Neural crest cell (in vitro differentiated cells): ENCODE measurements at places on chromosomes 16 and 17. TPM values are rescaled to one million over a fixed set of nuclear protein-coding genes. Genes with fewer than 3 reads are reported as not detected.
A peak's percentile ranks its signal among the peaks of the same experiment; 100 is the strongest.

DNA sequence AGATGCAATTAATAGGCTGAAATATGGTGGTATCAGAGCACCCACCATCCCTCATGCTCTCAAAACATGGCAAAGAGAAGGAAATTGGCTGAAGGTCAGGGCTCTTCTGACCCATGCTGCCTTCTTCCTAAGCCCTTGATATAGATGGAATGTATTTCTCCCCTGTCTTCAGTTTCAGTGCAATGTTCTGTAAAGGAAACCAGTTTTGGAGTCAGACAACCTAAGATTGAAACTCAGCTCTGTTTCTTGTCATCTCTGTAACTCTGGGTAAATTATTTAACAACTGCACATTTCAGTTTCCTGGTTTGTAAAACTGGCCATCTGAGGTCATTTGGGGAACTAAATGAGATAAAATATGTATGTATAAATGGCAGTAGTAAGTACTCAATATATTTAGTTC, 243.9 kb downstream of the CA10 start:
- H3K4me1 ChIP-seq, result no peaks in the 10 kb centered on the region
- no peaks in the 10 kb centered on the region for H3K36me3 ChIP-seq
- no peak overlapping the region for H3K4me3 ChIP-seq
- H3K27ac ChIP-seq, result no peak overlapping the region
- no peak for DNase-seq

GRCh38 chr16:83397601-83398291, 410.0 kb upstream of the HSBP1 start:
- DNase-seq, result no peak
- no peak overlapping the region for H3K4me3 ChIP-seq
- no peaks in the 10 kb centered on the region for H3K4me1 ChIP-seq
- no peaks in the 10 kb centered on the region for H3K36me3 ChIP-seq
- no peak overlapping the region for H3K27ac ChIP-seq

- H3K36me3 ChIP-seq, result peaks cover 2% of the 10 kb centered on the region
- H3K4me1 ChIP-seq, result no peaks in the 10 kb centered on the region
- H3K4me3 ChIP-seq, result no peak overlapping the region
- DNase-seq, result no peak
- no peaks in the 10 kb centered on the region for H3K27me3 ChIP-seq
Measured at GRCh38 chr16:78150233-78150632, 50.8 kb downstream of the WWOX start.

GRCh38 chr17:35038453-35038852, 25.1 kb downstream of the RFFL start:
- no peaks in the 10 kb centered on the region for H3K27me3 ChIP-seq
- H3K4me1 ChIP-seq, result no peaks in the 10 kb centered on the region
- H3K4me3 ChIP-seq, result no peak overlapping the region
- H3K36me3 ChIP-seq, result no peaks in the 10 kb centered on the region

- no peak overlapping the region for H3K27ac ChIP-seq
- H3K4me1 ChIP-seq, result no peaks in the 10 kb centered on the region
- H3K27me3 ChIP-seq, result peaks cover 2% of the 10 kb centered on the region
- no peaks in the 10 kb centered on the region for H3K36me3 ChIP-seq
- no peak overlapping the region for H3K4me3 ChIP-seq
Measured at GRCh38 chr16:81846105-81846504, 67.0 kb downstream of the PLCG2 start.

GRCh38 chr17:74623693-74624093, at the start of gene CD300E:
Gene CD300E (minus strand): TSS chr17:74623738. CDS start chr17:74623621, 117 bp downstream.
- H3K36me3 ChIP-seq, result no peaks in the 10 kb centered on the region
- H3K27me3 ChIP-seq, result peaks cover 87% of the 10 kb centered on the region
- H3K4me1 ChIP-seq, result no peaks in the 10 kb centered on the region

- H3K27me3 ChIP-seq, result peaks cover 15% of the 10 kb centered on the region
- peaks cover 16% of the 10 kb centered on the region for H3K4me1 ChIP-seq
- peak overlapping the region; percentile 57 for H3K4me3 ChIP-seq
- no peak for DNase-seq
Measured at GRCh38 chr16:67525176-67525860, 3.3 kb upstream of the RIPOR1 start.

DNA sequence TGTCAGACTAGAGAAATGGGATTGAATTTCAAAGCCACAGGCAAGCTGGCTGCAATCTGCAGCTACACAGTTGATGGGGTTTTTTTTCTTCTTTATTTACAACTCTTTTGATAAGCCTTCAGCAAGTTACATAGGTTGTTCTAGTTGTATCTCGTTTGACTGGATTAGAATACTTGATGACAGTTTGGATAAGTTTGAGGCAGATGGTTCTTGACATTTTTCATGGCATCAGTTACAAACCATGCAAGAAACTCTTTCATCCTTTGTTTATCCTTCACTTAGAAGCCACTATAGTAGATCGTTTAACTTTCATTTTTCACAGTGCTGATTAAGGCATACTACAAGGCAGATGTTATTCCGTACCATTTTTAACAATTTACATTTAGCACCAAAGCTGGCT, 238.9 kb downstream of the TOX3 start:
- H3K27ac ChIP-seq, result no peak overlapping the region
- no peak overlapping the region for H3K4me3 ChIP-seq
- no peaks in the 10 kb centered on the region for H3K27me3 ChIP-seq

DNA sequence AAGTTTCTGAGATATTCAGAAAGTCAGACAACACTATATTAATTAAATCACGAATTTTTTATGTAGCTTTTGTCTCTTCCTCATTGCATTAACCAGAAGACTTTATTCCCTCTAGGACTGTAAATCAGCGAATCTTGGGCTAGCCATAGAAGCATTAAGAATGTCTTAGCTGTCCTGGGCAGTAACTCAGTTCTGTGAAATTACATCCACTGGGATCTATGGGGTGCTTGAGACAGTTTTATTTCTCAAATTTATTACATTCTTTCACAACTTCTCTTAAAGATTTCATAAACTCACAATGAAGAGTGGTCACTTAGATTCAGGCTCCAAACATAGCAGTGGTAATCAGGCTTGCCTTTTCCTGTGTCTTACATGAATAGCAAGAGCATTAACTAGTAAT, 1153.4 kb downstream of the CDH8 start:
- H3K27me3 ChIP-seq, result no peaks in the 10 kb centered on the region
- DNase-seq, result no peak
- H3K27ac ChIP-seq, result no peak overlapping the region
- no peaks in the 10 kb centered on the region for H3K4me1 ChIP-seq
- no peak overlapping the region for H3K4me3 ChIP-seq

GRCh38 chr17:41667280-41668041, 21.2 kb upstream of the EIF1 start:
- peaks cover 15% of the 10 kb centered on the region for H3K4me1 ChIP-seq
- H3K27ac ChIP-seq, result no peak overlapping the region
- H3K27me3 ChIP-seq, result peaks cover 34% of the 10 kb centered on the region

DNA sequence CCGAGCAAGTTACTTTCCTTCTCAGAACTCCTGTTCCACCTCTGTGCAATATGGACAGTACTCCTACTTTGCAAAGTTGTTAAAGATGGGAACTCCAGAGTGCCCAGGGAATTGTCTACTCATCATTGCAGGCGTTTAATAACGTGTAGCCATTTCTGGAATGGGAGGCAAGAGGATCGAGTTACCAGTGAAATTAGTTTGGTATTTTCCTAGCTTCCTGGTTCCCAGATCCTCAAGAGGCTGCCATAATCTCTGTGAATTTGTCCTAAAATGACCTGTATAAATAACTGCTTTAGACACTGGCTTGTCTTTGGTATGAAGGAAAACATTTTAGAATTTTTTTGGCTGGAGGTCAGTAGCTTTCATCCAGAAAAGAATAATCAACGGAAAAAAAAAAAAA, 27.7 kb downstream of the WWOX start:
- no peak for DNase-seq
- H3K4me1 ChIP-seq, result peaks cover 6% of the 10 kb centered on the region

GRCh38 chr17:74870512-74870911, 2.3 kb downstream of the FDXR start:
- DNase-seq, result no peak
- no peak overlapping the region for H3K4me3 ChIP-seq
- no peak overlapping the region for H3K27ac ChIP-seq
- H3K27me3 ChIP-seq, result peaks cover 7% of the 10 kb centered on the region
- peaks cover 31% of the 10 kb centered on the region for H3K4me1 ChIP-seq

- H3K4me3 ChIP-seq, result no peak overlapping the region
- peaks cover 8% of the 10 kb centered on the region for H3K4me1 ChIP-seq
- H3K27me3 ChIP-seq, result peaks cover 10% of the 10 kb centered on the region
- H3K36me3 ChIP-seq, result no peaks in the 10 kb centered on the region
- no peak overlapping the region for H3K27ac ChIP-seq
Measured at GRCh38 chr17:80126449-80126715, 20.5 kb downstream of the EIF4A3 start.

- peak overlapping the region; percentile 50 for H3K4me3 ChIP-seq
- DNase-seq, result no peak
- H3K36me3 ChIP-seq, result peaks cover 4% of the 10 kb centered on the region
- no peak overlapping the region for H3K27ac ChIP-seq
Measured at GRCh38 chr17:8149419-8150193, 2.6 kb downstream of the PER1 start.

DNA sequence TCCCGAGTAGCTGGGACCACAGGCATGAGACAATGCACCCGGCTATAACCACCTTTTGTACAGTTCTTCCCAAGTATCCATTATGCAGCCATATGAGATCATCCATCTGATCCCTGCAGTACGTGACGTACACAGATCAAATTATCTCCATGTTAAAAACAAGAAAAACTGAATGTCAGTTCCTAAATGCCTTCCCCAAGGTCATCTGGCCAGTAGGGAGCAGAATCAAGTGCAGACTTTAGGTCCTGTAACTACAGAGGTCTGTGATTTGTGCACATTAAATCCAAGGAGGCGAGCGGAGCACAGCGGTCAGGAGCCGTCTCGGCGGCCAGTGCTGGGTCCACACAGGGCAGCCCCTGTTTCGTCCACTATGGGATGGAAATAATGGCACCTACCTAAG, 23.7 kb downstream of the ZCCHC14 start:
- H3K4me3 ChIP-seq, result no peak overlapping the region
- DNase-seq, result no peak
- no peaks in the 10 kb centered on the region for H3K36me3 ChIP-seq
- H3K4me1 ChIP-seq, result peaks cover 52% of the 10 kb centered on the region

DNA sequence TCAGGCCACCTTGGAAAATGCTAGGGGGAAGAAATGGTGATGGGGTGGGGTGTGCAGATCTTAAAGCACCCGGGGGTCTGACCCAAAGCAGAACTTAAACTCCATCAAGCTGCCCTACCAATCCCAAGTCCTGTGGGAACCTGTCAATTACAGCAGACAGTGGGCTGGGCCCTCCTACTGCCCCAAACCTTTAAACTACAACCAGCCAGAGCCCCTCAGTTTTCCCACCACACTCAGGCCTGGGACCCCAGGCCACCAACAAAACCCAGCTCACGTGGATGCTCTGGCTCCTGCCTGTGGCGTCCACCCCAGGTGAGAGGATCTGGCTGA, 2.7 kb downstream of the MYO18A start:
- H3K27ac ChIP-seq, result no peak overlapping the region
- no peaks in the 10 kb centered on the region for H3K27me3 ChIP-seq
- H3K4me3 ChIP-seq, result peak overlapping the region; percentile 89
- DNase-seq, result no peak

GRCh38 chr17:33968350-33969044, 286.6 kb upstream of the CCL2 start:
- peak overlapping the region; percentile 6 for H3K27ac ChIP-seq
- no peak for DNase-seq
- H3K4me3 ChIP-seq, result no peak overlapping the region
- H3K36me3 ChIP-seq, result no peaks in the 10 kb centered on the region

DNA sequence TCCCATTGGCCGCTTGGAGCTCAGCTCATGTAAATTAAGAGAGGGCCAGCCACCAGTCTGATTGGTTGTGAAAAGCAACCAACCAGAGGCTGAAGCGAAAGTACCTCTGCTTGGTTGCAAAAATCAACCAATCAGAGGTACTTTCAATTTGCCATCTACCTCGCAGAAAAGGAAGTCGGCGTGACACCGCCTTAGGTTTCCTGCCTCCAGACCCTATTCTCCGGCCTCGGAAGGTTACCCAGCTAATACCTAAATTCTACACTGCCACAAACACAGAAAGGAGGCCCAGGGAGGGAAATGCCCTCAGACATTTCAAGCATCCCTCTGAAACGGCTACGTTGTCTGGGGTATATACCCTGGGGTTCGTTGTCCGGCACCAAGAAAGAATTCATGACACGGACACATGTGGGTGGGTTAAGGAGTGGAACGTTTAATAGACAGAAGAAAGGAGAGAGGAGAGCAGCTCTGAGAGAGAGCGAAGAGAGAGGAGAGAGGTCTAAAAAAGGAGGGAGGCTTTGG, 481.3 kb downstream of the TMEM114 start:
- DNase-seq, result no peak
- no peak overlapping the region for H3K27ac ChIP-seq
- H3K36me3 ChIP-seq, result peaks cover 4% of the 10 kb centered on the region

DNA sequence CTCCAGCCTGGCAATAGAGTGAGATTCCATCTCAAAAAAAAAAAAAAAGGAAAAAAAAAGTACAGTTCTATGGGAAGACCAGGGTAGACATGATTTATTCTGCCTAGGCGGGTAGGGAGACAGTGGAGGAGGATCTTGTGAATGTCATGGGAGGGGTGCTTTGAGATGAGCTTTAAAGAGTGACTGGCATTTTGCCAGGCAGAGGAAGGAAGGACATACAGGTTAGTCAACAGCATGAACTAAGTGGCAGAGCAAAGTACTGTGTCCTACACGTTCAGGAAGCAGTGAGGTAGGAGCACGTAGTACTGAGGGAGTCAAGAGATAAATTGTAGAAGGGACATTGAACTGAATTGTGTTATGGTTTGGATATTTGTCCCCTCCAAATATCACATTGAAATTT, 451.5 kb downstream of the TOX3 start:
- no peaks in the 10 kb centered on the region for H3K4me1 ChIP-seq
- no peaks in the 10 kb centered on the region for H3K36me3 ChIP-seq
- no peak overlapping the region for H3K4me3 ChIP-seq

DNA sequence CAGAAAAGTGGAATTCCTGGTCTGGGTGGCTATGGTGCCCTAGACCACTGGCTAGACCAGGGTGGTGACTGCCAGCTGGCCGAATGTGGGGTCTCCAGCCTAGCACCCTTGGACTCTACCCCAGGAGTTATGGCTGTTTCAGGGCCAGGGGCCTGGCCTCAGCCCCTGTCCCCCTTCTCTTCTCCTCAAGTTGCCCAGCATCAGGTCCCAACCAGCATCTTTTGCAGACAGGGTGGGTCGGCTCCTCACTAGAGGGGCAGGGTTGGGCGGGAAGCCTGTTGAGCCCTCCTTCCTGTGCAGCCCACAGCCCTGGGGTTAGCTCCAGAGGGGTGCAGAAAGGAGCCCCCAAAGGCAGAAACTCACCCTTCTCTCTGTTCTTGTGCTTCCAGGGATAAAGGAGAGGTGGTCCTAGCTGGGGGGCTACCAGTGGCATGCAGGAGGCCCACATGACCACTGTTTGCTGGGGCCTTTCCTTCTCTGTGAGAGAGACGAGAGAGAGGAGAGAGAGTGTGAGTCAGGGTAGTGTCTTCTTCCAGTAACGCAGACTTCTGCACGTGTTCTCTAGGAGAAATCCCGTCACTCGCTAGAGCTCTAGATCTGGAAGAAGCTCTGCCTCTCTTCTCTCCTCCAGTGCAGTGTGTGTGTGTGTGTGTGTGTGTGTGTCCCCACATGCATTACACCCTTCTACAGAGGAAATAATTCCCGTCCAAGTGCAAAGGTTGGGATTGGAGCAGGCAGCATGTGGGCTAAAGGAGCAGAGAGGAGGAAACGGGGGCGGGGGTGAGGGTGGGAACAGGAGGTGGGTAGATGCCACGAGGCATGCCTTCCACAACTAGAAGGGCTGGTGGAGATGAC, 209.4 kb downstream of the SEC14L1 start:
- no peaks in the 10 kb centered on the region for H3K36me3 ChIP-seq
- no peak for DNase-seq
- H3K4me3 ChIP-seq, result no peak overlapping the region
- H3K27me3 ChIP-seq, result no peaks in the 10 kb centered on the region
- H3K27ac ChIP-seq, result no peak overlapping the region

Gene SLC12A3
- not detected in 2 replicates for total RNA-seq

Gene ADGRG3
- not detected in 2 replicates for total RNA-seq

Gene PPL
- total RNA-seq, result 0.16 and 0.26 TPM in 2 replicates

Gene PERCC1
- not detected in 2 replicates for total RNA-seq

Gene ADCY9
- 9.4 and 11.6 TPM in 2 replicates for total RNA-seq

Gene ZG16
- not detected in 2 replicates for total RNA-seq

Gene OR1A1
- not detected in 2 replicates for total RNA-seq

Gene KCNH6
- 0.12 TPM in 1 of 2 replicates, not detected in the other for total RNA-seq
